Airway epithelial cell (primary cell): ENCODE measurements at places on chromosomes 7 and 10. TPM values are rescaled to one million over a fixed set of nuclear protein-coding genes. Genes with fewer than 3 reads are reported as not detected.

COL17A1 gene
- 507 and 607 TPM in 2 replicates for total RNA-seq

TFPI2 gene
- total RNA-seq, result 80.9 and 98.0 TPM in 2 replicates

FRG2B gene
- not detected in 2 replicates for total RNA-seq

LDB3 gene
- total RNA-seq, result not detected in 2 replicates

CDNF gene
- 0.21 TPM in 1 of 2 replicates, not detected in the other for total RNA-seq
